ENCODE measurements at places on chromosomes 16 and 17.

DNA sequence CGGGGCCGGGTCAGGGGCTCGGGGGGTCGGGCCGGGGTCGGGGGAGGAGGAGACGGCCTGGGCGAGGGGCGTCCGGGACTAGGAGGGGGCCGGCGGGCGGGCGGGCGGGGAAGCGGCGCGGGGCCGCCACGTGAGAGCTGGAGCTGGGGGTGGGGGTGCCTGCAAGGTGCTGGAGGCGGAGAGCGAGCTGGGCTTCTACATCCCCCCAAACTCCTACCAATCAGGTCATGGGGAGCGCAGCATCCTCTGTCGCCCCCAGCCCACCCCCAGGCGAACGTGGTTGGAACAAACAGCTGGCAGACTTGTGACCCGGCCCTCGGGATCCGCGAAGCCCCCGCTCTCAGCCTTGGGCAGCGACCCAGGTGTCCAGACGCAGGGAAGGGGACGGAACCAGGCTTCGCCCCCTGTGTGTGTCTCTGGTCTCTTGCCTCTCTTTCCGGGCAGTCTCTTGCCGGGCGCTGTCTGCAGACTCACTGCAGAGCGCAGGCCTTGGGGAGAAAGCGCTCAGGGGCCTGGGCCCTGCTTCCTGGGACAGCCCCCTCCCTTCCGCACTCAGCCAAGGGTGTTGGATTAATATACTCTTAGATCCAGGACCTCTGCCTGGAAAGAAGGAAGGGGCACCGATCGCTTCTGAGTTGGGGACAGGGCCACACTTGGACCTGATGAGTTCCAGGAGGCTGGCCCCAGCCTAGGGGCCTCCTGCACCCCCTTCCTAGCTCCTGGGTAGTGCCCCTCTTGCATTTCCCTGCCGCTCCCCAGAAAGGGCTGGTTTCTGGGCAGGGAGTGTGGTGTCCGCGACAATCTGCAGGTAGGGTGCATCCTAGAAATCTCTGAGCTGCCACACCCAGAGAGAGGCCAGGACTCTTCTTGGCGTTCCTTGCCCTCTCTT is 722 bp downstream of the RASL10B start:
- no peak for DNase-seq

DNA sequence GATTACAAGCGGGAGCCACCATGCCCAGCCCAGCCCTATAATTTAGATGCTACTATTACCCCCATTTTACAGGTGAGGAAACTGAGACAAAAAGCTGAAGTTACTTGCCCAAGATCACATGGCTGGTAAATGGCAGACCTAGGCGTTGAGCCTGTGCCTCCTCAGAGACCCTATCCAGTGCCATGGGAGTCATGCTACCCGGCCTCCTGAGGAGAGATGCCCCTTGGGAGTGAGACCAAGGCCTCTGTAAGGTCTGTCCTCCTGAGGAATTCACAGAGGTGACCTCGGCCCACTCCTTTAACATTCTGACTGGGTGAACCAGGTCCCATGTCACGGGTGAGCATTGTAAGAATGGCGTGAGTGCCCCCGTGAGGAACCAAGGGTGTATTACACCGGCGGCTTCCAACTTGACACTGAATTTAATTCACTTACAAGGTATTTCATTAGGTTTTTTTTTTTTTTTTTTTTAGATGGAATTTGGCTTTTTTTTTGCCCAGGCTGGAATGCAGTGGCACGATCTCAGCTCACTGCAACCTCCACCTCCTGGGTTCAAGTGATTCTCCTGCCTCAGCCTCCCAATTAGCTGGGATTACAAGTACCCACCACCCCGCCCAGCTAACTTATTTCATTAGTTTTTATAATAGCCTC is 95.7 kb downstream of the ABCC6 start:
- DNase-seq: no peak

DNA sequence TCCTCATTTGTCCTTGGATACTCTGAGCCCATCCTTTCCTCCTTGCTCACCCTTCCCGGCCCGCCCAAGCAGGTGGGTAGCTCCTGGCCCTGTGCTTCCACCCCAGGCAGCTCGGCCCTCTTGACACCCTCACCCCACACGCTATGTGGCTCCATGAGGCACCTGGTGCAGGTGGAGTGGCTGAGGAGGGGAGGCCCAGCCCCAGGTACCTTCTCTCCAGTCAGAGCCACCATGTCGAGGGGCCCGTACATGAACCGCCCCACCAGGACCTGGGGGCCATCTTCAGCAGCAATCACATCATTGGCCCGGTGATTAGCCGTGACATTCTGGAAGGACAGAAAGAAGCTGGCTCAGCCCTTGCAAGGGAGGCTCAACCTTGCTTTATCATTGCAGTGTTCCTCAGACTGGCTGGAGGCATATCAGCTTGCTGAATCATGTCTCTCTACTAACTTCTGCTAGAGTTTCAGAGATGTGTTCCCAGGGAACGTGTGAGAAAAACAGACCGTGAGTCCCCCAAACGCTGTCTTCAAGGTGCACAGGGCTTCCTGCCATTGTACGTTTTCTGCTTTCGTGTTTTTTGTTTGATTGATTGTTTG is 20.3 kb downstream of the PIMREG start:
- no peak for DNase-seq

GRCh38 chr17:52828621-52829020 is 670.1 kb upstream of the CA10 start:
- no peak for DNase-seq

DNA sequence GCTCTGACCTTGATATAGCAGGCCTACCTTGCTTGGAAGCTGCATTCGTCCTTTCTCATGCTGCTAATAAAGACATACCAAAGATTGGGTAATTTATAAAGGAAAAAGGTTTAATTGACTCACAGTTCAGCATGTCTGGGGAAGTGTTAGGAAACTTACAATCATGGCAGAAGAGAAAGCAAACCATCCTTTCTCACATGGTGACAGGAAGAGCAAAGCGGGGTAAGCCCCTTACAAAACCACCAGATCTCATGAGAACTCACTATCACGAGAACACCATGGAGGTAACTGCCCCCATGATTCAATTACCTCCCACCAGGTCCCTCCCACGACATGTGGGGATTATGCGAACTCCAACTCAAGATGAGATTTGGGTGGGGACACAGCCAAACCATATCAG is 6.0 kb upstream of the MAPT start:
- DNase-seq: no peak

GRCh38 chr16:75764154-75764768 is 38.0 kb upstream of the CPHXL start:
- no peak for DNase-seq

DNA sequence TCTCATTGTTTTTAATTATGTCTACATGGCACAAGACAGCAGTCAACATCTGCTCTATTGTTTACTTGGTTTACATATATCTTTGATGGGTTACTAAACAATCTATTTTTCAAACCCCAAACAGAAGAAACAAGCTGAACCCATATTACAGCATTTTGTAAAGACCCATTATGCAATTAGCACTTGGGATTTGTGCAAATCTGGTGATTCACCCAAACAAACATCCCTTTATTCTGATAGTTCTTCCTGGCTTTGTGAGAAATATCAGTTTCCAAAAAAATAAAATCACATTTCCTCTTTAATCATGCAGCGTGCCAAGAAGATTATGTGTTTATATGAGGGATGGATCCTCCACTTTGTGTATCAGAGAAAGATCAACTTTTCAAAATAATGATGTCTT is 16.8 kb upstream of the RBFOX1 start:
- DNase-seq: no peak

GRCh38 chr16:27398894-27399853 is 2.8 kb upstream of the IL21R start:
- no peak for DNase-seq

- DNase-seq: no peak
Observed at GRCh38 chr16:27245276-27246172, 23.0 kb downstream of the NSMCE1 start.

DNA sequence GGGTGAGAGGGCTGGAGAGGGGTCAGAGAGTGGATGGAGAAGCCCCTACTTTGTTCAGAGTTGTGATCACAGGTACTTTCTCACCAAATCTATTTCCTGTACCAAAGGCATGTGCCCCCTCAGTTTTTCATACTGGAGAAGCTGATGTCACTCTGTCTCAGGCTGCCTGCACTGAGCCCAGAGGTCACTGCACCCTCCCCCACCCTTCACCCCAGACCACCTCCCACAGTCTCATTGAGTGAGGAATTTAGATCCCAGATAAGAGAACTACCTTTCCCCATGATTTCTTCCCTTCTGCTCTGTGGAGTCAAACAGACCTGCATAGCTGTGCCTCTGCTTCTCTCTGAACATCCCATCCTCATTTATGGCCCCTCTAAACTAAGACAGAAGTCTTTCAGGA is 140.0 kb upstream of the IRX6 start:
- DNase-seq: no peak

DNA sequence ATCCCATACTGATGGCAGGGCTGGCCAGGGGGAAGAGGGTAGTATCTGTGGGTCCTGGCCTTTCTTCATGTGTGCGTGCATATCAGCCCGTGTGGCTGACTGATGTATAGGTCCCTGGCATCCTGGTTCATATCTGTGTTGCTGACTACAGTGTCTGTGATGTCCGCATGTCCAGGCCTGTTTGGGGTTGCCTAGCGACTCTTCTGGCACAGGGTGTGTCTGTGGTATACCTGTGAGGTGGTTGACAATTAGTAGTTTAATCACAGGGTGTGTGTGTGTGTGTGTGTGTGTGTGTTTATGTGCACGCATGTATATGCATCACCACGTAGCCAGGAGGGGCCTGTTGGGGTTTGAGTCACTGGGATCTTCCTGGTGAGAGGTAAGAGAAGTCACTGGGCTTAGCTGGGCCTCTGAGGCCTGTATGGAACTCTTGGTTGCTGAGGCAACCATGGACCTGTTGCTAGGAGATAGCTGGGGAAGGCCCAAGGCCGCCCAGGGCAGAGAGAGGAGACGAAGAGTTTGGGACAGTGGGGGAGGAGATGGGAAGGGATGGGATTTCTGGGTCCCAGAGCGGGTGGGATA is 603 bp upstream of the TMEM95 start:
- DNase-seq: no peak

- no peak for DNase-seq
Observed at GRCh38 chr16:88339930-88340754, 42.6 kb upstream of the ZNF469 start.

DNA sequence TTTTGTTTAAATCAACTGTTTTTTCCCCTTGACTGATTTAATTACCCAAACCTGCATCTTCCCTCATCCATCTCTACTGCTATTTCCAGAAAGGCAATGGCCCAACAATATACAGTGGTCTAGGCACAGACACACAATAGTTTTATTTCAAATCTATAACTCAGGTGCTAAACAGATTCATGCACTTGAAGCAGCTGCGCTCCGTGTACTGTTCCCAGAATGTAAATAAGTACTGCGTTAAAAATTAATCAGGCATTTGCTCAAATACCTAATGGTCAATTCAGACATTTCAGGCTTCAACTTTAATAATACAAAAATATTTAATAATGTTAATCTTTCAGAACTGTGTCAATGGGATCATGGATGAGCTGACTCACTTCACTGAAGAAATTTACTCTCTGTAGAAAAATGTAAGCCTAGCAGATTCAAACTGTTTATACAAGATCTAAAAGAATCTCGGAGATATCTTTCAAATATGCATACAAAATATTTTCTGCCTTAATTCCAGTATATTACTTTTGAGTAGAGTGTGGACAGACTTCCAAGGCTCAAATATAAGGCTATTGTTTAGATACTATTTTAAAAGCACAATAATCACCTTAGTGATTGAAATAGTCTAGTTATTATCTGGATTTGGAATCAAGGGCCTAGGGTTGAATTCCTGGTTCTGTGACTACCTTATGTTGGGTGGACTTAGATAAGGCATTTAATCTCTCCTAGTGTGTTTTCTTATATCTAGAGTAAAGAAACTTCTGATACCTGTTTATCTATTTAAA is 97.4 kb upstream of the PSMD7 start:
- DNase-seq: no peak

DNA sequence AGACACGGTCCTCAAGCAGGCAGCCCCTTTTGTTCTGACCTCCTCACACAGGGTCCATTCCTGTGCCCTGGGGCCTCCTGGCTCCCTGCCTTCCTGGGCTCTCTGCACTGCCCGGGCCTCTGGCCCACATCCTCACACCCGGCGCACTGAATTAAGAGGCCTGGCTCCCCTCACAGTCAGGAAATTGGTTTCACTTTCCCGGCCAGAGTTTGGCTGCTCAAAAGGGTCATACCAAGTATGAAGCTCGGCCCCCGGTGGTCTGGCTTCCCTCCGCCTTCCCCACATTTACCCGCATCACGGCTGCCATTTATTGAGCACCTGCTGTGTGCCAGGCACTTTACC is 220.0 kb downstream of the NTN1 start:
- no peak for DNase-seq

GRCh38 chr17:75695830-75696271 is 25.4 kb upstream of the ITGB4 start:
- DNase-seq: no peak

- DNase-seq: no peak
Observed at GRCh38 chr16:57801098-57801808, 1.0 kb downstream of the KIFC3 start.

GRCh38 chr17:10370016-10370608 is 2.7 kb downstream of the MYH13 start:
- no peak for DNase-seq

DNA sequence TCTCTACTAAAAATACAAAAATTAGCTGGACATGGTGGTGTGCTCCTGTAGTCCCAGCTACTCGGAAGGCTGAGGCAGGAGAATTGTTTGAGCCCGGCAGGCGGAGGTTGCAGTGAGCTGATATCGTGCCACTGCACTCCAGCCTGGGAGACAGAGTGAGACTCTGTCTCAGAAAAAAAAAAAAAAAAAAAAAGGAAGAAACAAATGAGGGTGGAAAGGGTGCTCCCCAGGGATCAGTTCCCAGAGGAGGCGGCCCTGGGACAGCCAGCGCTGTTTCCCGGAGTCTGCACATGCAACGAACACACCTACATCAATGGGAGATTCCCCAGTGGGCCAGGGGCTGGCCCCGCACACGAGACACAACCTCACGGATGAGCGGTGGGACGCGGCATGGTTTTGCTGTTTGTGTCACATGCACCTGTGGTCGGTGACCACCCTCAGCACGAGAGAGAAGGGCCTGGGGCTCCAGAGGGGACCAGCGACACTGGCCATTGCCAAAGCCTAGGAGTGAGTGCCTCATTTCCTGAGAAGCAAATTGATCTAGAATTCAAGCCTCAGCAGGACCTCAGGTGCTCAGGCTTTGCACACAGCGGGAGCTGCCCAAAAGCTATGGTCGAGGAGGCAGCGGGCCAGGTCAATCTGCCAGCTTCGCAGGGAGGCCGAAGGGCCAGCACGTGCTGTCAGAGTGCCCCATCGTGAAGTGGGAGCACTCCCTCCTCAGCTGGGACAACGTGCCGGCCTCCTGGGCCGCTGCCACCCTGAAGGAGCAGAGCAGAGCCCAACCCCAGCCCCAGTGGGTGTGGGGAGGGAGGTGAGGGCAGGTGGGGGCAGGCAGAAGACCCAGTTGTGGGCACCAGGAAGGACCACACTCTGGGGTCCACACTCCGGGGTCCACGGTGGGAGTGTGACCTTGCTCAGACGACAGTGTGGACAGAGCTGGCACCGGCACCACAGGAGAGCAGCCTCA is 13.8 kb upstream of the WDR45B start:
- no peak for DNase-seq

DNA sequence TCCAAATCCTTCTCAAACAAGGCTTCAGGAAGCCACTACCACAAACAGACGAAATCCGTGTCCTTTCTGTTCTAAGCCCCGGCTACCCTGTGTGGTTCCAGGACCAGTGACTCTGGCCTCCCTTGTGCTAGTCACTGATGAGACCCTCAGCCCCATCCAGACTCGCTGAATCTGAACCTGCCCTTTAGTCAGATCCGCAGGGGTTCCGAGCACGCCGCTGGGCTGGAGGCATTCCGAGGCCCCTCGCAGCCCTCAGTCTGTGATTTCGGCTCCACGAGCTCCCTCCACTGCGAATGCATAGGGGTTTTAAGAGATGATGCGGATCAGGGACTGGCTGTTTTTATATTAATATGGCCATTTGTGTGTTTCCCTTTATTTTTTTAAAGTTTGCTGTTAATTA is 292.7 kb downstream of the IRF8 start:
- DNase-seq: no peak

Measured in cortex of kidney (tissue), 1 donor.